ENCODE measurements at places on chromosomes 6 and 20.

DNA sequence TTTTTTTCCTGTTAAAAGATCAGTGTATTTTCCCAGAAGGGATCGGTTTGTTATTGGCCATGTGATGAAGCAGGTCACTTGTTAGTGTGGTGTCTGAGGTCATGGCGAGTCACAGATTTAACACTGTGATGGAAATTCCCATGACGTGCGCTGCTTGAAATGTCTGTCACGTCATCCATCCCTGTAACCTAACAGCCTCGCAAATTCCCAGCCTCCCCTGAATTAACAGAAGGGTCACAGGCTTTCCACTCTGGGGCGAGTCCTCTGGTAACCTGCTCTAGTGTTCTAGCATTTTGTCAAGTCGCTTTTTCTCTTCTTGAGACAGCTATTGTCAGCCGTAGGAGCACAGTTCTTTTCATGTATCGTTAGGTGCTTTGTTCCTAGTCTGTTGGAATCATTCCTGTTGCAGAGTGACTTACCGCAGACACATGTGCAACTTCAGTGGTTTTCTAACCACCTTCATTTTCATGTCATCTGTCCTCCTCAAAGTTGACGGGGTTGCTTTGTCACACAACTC, 137.2 kb downstream of the MAP3K4 start:
- DNase-seq, result no peak

GRCh38 chr6:161333410-161333809, 59.5 kb upstream of the AGPAT4 start:
- DNase-seq, result no peak

DNA sequence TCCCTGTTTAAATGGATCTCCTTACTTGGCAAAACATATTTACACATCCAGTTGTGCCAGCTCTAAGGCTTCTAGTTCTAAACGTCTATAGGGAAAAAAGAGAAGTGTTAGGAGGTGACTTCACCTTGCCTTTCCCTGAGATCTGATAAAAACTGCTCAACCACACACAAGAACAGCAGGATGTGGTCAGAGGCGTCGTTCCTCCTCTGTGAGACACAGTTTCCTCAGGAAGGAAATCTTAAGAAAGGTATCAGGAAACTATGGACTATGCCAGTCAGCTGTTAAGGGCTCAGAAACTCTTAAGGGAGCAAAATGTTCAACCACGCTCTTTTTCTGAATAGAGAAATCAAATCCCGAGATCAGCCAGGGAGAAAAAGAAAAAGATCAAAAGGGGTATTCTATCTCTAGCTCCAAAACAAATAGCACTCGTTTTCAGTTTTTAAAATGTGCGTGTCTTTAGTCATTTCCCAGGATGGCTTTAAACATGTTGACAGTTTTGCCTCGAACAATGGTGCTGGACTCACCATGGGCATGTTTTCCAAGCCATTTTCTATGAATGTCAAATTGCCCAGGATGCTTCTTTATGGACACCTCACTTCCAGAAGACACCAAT, 154.5 kb downstream of the HACE1 start:
- DNase-seq, result no peak

DNA sequence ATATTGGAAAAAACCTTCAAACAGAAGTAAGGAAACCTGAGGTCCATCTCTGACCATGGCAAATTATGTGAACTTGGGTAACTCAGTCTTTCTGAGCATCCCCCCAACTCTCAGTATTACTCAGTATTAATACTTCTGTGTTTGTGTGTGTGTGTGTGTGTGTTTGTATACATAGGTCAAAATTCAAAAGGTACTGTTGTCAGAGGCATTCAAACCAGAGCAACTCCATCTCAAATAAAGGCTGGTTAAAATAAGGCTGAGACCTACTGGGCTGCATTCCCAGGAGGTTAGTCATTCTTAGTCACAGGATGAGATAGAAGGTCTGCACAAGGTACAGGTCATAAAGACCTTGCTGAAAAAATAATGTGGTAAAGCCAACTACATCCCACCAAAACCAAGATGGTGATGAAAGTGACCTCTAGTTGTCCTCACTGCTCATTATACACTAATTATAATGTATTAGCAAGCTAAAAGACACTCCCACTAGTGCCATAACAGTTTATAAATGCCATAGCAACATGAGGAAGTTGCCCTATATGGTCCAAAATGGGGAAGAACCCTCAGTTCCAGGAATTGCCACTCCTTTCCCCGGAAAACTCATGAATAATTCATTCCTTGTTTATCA, 33.3 kb upstream of the SLC22A16 start:
- DNase-seq, result no peak

- DNase-seq, result no peak
These were observed 2.6 kb downstream of the CST4 start for GRCh38 chr20:23686046-23686750.

DNA sequence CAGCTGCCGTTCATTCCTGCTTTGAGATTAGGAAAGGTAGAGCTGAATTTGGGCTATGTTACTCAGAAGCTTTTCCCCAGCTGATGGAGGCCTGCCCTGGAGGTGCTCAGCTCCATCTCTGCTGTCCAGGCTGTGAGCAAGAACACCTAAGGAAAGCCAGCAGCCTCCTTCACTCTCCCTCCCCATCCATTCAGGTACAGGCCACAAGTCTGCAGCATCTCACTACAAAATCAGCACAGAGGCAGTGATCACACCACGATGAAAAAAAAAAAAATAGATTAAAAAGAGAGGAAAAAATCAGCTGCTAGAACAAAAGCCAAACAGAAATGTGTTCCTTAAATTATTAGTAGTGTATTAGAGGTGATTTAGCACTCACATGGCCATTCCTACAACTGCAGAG, 515.0 kb downstream of the CDH26 start:
- no peak for DNase-seq

DNA sequence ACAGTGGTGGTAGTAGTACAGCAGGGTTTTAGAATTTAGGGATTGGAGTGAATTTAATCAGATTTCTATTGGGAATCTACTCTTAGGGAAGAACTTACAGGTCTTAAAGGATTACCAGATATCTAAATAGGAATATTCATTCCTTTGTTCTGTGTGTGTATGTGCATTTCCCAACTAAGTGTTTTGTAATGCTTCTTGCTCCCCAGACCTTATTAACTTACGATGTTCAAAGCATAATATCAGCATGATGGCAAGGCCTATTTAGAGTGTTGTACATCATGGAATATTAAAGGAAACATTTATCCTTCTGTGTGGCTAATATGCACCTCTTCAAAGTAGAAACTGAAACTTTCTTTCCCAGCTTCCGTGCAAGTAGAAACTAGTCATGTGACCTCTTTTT, 133.9 kb downstream of the EPM2A start:
- DNase-seq, result no peak

DNA sequence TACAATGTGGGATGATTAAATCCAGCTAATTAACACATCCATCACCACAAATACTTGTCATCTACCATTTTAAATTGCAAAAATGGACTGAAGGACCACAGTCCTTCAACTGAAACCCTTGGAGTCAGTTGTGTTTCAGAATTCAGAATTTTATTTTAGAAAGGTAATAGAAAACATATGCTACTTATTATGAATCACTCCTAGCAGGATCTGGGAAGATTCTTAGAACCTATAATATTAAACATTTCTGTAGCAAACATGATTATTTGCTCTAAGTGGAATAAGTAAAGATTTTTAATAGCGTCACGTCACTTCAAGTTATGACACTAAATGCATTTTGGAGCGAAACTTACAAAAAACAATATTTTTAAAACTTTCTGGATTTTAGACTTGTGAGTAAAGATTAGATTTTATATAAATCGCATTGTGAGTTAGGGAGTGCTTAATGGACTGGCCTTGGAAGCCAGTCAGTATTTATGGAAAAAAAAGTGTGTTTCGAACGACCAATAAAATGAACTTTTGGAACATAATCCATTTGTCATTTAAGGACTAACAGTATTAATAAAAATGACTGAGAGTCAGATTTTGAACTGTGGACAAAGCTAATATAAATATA, 71.8 kb upstream of the PHACTR2 start:
- no peak for DNase-seq

DNA sequence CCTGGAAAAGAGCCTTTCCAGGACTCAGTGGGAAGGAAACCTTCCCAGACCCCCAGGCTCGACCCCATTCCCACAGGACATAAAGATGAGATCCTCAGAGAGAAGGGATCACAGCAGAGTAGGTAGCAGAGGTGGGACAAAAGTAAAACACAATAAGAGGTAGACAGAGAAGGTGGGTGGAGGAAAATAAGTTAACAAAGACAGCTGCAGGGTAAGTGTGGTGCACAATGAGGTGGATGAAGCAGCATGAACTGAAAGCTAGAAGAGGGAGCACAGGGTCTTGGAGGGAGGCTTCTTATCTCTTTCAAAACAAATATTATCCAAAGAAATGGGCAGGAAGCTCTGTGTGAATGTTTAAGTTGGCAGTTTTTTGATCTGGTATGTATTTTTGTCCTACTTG, 14.0 kb upstream of the MAP7 start:
- DNase-seq, result no peak

DNA sequence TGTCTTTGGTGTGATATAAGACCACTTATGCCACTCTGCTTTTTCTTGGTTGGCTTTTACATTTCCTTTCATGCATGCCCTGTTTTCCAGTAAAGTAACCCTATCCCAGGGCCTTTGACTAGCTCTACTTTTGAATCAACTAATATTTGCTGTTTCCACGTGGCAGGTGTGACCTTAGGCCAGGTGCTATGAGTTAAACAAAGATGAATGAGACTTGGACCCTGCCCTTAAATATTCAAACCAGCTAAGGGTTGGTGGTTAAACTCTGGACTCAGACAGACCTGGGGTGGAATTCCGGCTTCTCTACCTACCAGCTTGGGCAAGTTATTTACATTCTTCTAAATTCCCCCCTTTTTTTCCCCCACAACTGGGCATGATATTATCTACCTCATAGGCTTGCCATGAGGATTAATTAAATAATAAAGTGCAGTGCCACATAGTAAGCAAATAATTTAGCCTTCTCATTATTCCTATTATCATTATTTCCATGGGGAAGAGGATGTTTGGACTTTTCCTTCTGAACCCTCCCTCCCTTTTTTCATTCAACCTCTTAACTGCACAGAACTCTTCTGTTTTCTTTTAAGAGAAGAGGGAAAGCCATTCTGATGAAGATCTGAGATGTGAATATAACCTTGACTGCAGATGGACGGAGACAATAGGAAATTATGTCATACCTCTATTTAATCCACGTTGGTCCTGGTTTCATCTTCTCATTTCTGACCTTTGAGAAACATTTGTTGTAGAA, 143.6 kb upstream of the TNFAIP3 start:
- DNase-seq, result no peak

DNA sequence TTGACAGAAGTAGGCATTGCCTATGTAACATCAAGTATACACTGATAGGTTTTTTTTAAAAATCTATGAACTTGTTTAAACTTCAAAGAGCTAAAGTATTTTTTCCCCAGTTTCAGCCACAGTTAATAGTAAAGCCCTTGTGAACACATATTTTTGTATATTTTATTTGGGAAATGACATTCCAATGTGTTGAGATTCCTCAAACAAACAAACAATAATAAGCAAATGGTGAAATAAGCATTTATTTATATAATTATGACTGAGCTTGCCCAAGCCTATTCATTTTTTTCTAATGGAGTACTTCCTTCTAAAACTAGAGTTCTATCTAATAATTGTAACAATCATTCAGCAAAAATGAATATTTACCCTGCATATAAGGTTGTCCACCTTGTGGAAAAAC, 12.5 kb downstream of the SYCP2 start:
- DNase-seq, result no peak

- no peak for DNase-seq
These were observed 404.6 kb downstream of the BTBD9 start for GRCh38 chr6:38234934-38235682.

DNA sequence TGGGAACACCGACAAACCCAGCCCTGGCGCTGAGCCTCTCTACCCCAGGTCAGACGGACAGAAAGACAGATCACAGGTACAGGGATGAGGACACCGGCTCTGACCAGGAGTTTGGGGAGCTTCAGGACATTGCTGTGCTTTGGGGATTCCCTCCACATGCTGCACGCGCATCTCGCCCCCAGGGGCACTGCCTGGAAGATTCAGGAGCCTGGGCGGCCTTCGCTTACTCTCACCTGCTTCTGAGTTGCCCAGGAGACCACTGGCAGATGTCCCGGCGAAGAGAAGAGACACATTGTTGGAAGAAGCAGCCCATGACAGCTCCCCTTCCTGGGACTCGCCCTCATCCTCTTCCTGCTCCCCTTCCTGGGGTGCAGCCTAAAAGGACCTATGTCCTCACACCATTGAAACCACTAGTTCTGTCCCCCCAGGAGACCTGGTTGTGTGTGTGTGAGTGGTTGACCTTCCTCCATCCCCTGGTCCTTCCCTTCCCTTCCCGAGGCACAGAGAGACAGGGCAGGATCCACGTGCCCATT, 15.3 kb downstream of the VEGFA start:
- no peak for DNase-seq

DNA sequence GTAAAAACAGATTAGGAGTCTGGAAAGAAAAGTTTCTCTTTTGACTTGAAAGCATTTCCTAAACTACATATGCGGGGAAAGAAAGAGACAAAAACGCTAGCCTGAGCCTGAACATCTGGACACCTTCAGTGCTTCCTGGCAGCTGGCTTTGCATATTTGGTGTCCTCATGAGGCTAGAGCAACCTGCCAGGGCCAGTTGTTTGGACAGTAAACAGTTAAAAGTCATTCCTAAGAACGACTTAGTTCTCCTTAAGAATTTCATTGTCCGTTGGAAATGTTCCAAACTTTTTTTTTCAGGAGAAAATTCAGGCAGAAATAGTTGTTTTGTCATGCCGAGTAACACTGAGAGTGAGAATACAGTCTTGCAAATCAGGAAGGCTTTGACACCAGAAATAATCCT, 199.8 kb downstream of the SMOC2 start:
- no peak for DNase-seq

- no peak for DNase-seq
These were observed 6.0 kb downstream of the SRC start for GRCh38 chr20:37351689-37352607.

DNA sequence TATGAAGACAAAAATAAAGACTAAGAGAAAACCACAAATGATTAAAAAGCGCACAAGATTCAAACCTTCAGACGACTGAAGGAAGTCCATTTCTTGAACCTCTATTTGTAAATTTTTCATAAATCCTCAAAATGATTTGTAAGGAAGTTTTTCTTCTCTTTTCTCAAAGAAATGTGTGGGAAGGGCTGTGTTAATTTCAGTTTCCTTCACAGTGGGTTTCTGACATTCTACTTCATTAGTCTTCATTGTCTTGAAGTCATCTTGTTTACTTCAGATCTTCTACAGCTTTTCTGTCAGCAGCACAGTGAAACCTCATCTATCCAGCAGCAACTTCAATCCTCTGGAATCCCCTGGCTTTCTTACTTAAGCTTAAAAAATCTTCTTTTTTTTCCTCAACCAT, 87.6 kb upstream of the MYLIP start:
- no peak for DNase-seq

- no peak for DNase-seq
These were observed 15.4 kb upstream of the KIAA1755 start for GRCh38 chr20:38275815-38276550.
